Activated naive CD8-positive, alpha-beta T cell treated with anti-CD3 and anti-CD28 coated beads for 36 hours (primary cell): ENCODE measurements at places on chromosomes 1 and 21. TPM values are rescaled to one million over a fixed set of nuclear protein-coding genes. Genes with fewer than 3 reads are reported as not detected.

Gene RGS13
- not detected for total RNA-seq

Gene LAPTM5
- 232 TPM for total RNA-seq

Gene TMEM81
- total RNA-seq, result 1.5 TPM

GRCh38 chr1:198788561-198789064 is 149.8 kb downstream of the PTPRC start:
- DNase-seq, result peak; percentile 24

GRCh38 chr21:45990049-45990711 is 8.6 kb downstream of the COL6A1 start:
- no peak for DNase-seq

GRCh38 chr1:43007377-43008114 is 48.9 kb upstream of the SLC2A1 start:
- no peak for DNase-seq

GRCh38 chr1:101843160-101843559 is 153.6 kb downstream of the OLFM3 start:
- no peak for DNase-seq

DNA sequence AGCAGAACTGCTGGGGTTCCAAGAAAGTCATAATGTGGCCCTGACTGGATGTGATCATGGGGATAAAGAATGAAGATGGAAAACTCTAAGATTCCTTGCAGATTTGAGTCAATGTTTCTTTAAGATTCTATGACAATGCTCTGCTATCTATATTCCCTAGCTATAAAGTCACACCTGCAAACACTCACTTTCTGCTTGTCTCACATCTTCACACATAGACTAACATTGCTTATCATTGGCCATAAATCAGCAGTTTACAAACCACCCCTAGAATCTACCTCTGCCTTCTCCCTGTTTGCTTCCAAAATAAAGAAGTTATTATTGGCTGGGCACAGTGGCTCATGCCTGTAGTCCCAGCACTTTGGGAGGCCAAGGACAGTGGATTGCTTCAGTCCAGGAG is 33.1 kb upstream of the NPL start:
- DNase-seq, result no peak

GRCh38 chr1:13535227-13535626 is 21.4 kb upstream of the LRRC38 start:
- no peak for DNase-seq
